Activated T-cell treated with anti-CD3 and anti-CD28 coated beads, Interleukin-2, amount 50 U/mL, for 1 hour (primary cell): ENCODE measurements at places on chromosomes 4 and X.

DNA sequence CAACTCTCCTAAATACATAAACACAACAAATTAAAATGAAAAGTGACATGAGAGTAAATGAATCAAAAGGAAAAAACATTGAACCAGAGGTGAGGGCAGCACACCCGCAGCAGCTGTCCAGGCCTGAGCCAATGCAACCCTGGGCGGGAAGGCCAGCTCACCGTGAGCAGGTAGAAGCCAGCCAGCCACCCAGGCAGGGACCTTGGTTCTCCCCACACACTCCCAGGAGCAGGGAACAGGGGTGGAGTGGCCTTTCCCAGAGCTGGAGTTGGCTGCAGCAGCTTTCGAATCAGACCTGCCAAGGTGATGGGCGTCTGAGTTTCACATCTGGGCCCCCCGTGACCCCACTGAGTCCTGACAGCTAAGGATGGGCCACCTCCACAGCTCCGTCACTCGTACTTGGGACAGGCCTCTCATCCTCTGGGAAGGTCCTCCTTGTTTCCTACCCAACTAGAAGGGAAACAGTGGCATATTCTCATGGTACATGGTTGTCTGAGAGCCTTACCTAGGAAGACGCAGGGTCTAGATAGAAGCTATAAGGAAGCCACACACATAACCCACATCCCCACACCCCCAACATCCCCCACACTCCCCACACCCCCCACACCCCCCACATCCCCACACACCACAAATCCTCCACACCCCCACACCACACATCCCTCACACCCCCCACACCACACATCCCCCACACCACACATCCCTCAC is 172.2 kb downstream of the DCLK2 start:
- no peak for DNase-seq

- DNase-seq = no peak
These were observed 311.6 kb upstream of the DIAPH2 start for GRCh38 chrX:96373047-96373355.

- no peak for DNase-seq
These were observed 26.9 kb upstream of the CT47C1 start for GRCh38 chrX:119045884-119046283.

GRCh38 chr4:74189331-74190043 is 31.6 kb downstream of the MTHFD2L start:
- DNase-seq = no peak

GRCh38 chrX:133834771-133835170 is 150.6 kb downstream of the GPC3 start:
- DNase-seq = no peak

DNA sequence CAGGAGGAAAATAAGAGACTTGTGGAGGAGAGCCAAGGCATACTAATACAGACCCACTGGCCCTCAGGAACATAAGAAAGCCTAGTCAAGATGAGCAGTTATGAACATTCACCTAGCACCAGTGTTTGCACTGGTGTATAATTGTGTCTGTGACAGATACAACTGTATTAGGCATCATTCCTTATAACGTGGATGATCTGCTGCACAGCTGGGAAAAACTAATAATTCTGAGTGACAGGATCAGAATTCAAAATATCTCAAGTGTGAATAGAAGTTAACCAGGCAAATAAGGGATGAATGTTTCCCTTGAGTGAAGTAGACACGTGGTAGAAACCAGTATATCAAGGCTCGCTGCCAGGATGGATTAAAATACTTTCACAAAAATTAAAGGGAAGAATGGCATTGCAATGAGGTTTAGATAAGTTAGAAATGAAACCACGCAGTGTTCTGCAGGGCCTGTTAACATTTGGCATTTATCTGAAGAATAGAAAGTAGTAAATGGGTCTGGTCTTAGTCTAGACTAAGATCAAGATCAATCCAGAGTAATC is 325.9 kb downstream of the EPHA5 start:
- no peak for DNase-seq

GRCh38 chrX:52865343-52865998 is 2.4 kb downstream of the XAGE3 start:
- DNase-seq = no peak
